ENCODE measurements at places on chromosomes 7 and 10.

- no peak for DNase-seq
Measured at GRCh38 chr10:87976101-87976743, 112.8 kb downstream of the PTEN start.

- no peak for DNase-seq
Measured at GRCh38 chr10:131961047-131961776, 20.5 kb downstream of the BNIP3 start.

GRCh38 chr7:27418541-27418940, 175.9 kb downstream of the EVX1 start:
- DNase-seq, result no peak

GRCh38 chr10:91042069-91042468, 121.2 kb upstream of the ANKRD1 start:
- DNase-seq, result no peak

DNA sequence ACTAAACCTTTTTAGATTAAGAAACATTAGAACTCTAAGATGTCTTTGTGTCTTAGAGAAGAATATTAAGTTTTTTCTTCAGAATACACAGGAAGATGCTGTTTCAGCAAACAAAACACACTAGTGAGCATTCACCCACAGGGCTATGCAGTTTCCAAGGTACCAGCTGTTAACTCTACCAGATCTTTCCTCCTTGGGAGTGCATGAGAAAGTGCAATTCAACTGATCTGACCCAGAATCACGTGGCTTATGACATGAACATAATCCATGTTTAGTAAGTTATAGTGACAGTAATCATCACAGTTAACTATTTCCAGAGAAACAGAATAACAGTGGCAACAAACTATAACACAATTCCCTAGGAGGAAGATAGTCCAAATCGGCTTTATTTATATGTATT, 270.7 kb downstream of the CACNA2D1 start:
- DNase-seq, result no peak

- no peak for DNase-seq
Measured at GRCh38 chr10:92727550-92727949, 37.8 kb downstream of the HHEX start.

GRCh38 chr10:97920865-97921264, 71.2 kb downstream of the GOLGA7B start:
- DNase-seq, result no peak

- DNase-seq, result no peak
Measured at GRCh38 chr10:97795886-97796285, 24.1 kb upstream of the SFRP5 start.

DNA sequence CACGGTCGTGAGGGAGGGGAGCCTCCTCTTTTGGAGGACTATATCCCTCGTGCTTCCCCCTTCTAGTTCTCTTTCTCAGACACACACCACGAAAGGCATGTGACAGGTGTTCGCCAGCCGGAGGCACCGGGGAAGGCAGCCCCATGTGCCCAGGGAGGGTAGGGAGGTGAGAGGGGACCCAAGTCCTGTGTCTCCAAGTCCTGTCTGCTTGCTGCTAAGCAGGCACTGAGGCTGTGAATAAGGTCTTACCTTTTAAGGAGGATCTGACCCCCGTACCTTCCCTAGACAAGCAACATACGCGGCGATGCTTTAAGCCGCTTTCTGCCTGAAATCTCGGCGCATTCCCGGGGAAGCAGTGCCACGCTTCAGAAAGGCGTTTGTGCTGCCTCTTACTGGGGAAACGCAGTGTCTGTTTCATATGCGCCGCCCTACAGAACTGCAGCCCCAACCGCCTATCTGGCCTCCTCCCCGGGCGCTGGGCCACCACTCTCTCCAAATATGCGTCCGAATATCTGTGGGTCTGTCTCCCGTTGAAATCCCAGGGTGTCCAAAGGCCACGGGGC, 770 bp downstream of the PLXNA4 start:
- DNase-seq, result no peak

DNA sequence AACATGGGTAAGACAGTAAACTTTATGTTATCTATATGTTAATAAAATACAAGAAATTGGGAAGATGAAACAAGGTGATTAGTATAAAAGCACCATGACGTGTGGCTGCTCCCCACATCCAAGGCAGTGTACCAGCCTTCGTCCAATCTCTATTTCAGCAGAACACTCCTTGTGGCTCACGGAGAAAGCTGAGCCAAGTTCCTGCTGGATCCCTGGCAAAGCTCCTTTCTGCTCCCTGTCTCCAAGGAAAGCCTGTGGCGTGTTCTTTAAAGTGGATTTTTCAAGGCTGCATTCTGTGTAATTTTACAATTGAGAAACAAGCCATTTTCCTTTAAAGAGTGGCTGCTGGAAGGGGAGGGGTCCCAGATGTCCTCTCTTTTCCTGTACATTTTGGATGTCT, 467.3 kb downstream of the PTPRN2 start:
- DNase-seq, result no peak

Data from thymus (tissue), 14 donors.